ENCODE measurements at places on chromosomes 4 and X. TPM values are rescaled to one million over a fixed set of nuclear protein-coding genes. Genes with fewer than 3 reads are reported as not detected.

DNA sequence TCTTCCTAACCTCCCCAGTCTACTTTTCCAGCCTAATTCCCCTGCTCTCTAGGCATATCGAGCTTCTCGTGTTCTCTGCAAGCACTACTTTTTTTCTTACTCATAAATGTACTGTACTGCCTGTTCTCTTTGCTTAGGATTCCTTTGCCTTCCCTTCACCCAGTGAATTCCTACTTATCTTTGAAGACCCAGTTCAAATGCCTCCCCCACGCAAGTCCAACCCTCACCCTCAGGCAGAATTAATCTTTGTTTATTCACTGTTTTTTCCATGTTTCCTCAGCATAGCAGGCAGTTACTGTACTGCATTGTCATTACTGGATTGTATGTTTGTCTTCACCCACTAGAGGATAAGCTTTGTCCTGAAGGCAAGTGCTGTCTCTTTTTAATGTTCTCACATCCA is 287.7 kb downstream of the BMPR1B start:
- DNase-seq: no peak

The LUZP4 gene
- not detected for total RNA-seq

DNA sequence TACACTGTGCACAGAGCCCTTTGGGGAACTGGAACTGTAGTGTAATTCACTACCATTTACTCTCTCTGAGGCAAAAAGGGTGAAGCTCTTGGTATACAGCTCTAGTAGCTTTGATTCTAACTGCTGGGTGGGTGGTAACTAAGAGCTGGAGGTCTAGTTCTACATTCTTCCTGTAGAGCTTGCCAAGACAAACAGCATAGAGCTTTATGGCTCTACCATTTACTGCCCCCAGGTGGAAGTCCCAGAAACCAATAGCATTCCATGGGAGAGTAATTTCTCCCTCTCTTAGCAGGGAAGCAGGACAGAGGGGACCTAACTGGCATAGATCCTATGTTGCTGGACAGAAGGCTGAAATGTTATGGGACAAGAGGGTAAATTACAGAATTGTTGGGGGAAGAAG is 26.7 kb downstream of the HDAC8 start:
- DNase-seq: no peak

- no peak for DNase-seq
Observed at GRCh38 chr4:146334862-146335449, 120.6 kb downstream of the REELD1 start.

GRCh38 chr4:107837776-107838618 is 13.3 kb downstream of the SGMS2 start:
- no peak for DNase-seq

The NPY5R gene
- total RNA-seq: not detected

DNA sequence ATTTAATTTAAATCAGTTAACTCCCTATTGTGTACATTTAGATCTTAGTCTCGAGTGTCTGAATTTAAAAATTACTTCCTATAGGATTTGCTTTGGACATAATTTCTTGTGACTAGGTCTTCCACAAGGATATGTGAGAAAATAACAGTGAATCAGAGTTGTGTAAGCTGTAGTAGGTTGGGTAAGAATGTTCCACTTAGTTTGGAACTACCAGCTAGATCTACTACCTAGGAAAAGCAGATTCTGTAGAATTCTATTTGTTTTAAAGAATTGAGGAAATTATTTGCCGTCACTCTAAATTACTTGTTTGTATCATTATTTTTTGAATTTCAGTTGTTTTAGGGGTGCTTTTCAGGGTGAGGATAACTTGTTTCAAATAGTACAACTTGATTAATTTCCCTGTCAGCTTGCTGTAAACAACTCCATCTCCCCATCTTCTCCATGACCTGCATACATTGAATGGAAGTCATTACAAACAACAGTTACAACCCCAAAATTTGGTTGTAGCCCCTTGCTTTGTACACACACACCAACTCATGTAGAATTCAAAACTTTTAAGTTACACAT is 1.3 kb downstream of the MTHFD2L start:
- DNase-seq: no peak
